GM23338 (cell line): ENCODE measurements at places on chromosomes 7 and 10.

DNA sequence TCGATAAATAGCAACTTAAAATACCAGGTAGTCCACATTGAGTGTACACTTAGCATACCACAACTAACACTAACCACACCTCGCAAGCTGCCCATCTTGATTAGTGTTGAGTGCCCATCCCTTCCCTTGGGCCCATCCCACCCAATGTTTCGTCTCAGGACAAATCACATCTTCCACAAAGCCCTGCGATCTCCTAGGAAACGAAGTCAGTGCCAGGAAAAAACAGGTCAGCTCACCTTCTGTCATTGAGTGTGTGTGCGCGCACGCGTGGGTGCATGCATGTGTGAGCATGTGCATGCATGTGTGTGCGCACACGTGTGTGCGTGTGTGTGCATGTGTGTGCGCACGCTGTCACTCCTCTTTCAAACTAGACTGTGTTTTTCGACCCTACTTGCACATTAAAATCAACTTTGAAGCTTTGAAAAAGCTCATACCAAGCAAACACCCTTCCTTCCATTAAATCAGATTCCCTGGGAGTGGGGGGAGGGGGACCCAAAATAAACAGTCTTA is 48.8 kb upstream of the OPALIN start:
- no peak for DNase-seq

- DNase-seq: no peak
Measured at GRCh38 chr7:105060437-105060836, 46.4 kb downstream of the KMT2E start.

- no peak for DNase-seq
Measured at GRCh38 chr7:122256046-122256445, 48.5 kb downstream of the FEZF1 start.

DNA sequence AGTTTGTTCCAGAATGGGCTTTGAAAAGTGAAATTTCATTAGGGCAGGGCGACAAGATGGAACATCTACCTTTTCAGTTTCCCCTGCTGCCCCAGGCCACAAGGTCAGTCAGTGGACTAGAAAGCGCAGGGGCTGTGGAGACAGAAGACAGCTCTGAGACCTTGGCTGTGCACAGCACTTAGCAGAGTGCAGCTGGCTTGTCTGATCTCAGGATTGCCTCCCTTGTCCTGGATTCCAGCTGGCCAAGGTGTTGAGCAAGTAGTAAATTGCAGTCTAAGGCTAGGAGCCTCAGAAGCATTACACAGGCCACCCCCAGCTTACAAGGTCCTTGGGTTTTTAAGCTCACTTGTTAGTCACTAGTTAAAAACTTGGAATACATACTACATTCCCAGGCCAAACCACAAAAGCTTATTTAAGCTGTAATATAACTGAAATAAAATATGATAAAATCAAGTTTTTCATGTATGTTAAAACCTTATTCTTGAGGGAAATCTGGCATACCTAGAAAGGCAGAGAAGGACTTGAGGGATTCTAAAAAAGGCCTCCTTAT is 67.3 kb upstream of the NPY start:
- DNase-seq: no peak

DNA sequence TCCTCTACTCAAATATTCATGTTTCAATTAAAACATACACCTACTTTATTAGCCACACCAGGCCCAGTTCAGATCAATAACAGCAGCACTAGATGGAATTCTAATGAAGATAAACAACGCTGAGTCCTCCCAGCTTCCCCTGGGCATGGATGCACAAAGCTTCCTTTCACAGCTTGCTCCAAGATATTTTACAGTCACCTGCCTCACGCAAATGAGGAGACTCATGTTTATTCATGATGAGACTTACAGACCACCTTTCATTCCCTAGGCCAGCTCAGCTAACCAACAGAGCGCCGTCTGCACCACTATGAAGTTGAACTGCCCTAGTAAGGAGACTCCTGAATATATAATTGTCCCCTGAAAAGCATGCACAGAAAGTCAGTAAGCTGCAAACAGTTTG is 283.0 kb upstream of the AOAH start:
- peak; percentile 44 for DNase-seq

- DNase-seq: no peak
Measured at GRCh38 chr7:135098391-135098790, 49.5 kb upstream of the TMEM140 start.

DNA sequence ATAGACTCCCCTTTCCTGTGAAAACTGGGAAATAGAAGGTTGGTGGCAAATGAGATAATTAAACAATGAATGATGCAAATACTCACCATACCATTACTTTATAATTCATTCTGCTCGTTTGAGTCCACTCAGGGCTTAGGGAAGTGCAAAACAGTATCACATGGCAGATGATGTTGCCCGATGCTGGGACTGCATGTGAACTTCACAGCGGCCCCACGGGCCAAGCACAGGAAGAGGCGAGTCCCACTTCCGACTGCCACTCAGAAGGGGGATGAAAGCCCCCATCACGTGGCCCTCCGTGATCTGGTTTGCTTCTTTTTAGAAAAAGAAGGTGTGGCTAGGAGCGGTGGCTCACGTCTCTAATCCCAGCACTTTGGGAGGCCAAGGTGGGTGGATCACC is 71.5 kb downstream of the PRPF18 start:
- DNase-seq: no peak

DNA sequence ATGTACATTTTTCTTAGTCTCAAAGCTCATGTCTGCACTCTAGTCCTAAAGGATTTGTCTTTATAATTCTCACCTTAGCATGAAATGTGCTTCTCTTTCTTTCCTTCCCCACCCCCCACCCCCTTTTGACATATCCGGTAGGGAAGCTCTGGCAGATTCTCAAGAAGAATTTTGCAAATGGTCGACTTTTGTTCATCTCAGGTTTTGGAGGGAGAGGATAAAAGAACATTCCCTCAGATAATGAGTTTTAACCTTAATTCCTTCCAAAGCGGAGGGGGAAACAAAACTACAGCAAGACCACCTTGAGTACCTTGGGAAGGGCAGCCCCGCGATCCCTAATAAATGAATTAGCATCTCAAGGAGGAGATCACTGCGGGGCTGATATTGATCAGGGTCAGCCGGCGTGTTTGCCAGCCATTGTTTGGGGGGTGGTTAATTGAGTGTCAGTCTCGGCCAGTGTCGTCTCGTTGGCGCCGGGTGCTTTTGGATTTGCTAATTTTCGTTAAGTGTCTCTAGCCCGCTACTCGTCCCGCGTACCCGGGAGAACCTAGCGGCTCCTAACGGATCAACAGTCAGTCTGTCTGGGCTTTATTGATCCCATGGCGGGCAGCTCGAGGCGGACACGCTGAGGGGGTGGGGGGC is 874 bp upstream of the BAMBI start:
- DNase-seq: peak; percentile 78

DNA sequence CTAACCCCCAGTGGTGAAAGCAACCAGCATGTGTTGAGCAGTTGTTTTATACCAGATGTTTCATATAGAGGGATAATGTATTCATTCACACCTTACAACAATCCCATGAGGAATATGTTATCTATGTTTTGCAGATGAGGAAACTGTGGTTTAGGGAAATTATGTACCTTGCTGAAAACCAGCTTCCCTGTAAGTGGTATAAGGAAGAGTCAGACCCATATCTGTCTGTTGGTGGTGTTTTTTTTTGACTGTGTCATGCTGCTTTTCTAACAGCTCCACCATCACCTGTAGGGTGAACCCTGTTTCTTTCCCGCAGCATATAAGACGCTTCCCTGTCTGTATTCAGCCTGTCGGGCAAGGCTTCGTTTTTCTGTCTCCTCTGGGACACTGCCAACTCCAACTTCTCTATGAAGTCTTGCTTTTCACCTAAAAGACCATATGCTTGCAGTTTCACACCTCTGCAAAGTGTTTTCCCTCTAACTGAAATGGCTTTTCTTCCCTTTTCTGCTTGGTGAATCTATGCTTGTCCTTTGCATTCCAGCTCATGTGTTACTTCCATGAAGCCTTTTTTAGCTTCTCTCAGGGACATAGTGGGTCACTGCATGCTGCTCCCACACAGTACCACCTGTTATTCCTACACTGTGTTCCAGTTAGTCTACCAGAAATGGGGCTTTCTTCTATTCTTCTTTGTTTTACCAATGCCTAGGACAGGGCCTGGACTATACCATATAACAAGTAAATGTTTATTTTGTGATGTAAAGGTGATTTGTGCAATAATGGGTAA is 92.8 kb downstream of the ST7 start:
- DNase-seq: no peak
